HFF-Myc (cell line): ENCODE measurements at places on chromosomes 12 and 14.
A peak's percentile ranks its signal among the peaks of the same experiment; 100 is the strongest.

- no peak for DNase-seq
Measured at GRCh38 chr12:9264546-9264945, 56.4 kb upstream of the PZP start.

DNA sequence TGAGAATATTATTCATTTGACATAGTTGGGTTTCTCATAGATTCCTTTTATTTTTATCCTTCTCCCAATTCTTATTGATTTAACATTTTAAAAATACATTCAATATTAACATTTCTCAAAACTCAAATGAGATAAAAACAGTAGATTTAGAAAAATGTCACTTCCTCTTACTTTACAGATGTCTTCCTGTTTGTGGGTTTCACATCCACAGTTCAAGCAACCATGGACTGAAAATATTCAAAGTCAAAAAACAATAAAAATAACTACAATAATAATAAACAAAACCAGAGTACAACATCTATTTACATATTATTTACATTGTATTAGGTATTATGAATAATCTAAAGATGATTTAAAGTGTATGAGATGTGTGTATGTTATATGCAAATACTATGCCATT, 111.3 kb upstream of the SLC16A7 start:
- no peak for DNase-seq

GRCh38 chr12:3138941-3139511, 61.8 kb downstream of the TSPAN9 start:
- no peak for DNase-seq

DNA sequence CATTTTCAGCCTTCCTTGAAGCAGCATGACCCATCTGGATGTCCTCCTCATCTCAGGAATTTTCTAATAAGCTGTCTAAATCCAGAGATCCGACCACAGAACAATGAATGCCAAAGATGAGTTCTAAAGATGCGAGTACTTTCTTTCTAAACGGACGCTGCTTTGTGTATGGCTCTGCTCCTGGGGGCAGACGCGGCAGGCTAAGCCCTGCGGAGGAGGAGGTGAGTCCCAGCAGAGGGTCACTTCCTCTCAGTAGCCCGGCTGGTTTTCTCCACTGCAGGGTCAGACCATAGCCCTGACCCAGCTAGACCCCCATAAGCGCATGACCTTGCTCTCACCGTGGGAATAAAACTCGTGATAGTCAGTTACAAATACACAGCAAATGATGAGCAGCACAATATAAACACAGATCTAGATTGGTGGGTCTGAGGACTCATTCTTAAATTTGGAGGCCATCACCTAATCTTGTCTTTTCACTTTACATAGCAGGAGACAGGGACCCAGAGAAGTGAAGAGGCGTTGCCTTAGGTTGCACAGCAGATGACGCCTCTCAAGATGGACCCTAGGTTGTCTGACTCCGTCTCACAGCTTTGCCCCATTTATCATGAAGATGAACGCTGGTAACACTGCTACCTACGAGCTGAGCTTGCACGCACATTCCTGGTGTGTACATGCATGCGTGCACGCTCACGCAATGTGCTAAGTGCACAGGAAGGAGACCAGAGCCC, 16.6 kb downstream of the SSH1 start:
- DNase-seq: no peak

DNA sequence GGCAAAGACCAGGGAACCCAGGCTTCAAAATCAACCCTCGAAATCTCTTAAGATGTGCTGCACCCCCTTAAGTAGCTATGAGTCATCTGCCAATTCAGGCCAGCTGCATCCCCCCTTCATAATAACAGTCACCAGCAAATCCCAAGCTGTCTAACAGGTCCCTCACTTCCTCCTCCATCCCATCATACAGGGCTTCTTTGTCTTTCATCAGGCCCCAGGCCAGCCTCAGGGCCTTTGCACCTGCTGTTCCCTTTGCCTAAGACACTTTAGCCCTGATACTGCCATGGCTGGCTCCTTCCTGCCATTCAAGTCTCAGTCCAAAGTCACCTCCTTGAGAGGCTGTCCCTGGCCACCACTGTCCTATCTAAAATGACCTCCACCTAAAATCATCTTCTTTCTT, 4.0 kb downstream of the RASAL1 start:
- DNase-seq: no peak

DNA sequence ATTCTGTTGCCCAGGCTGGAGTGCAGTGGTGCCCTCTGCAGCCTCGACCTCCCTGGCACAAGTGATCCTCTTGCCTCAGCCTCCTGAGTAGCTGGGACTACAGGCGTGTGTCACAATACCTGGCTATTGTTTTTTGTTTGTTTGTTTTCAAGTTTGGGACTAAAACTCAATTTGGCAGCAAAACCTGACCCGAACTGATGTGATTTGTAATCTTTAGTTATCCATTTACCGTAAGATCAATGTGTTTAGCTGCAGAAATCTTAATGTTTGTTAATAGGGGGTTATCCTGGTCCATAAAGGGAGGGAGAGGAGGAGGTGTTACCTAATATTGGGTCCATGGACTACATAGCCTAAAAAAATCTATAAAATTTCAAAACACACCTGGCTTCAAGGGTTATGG, 738 bp upstream of the C1S start:
- DNase-seq: no peak

GRCh38 chr12:106861984-106862916, 87.8 kb downstream of the RIC8B start:
- no peak for DNase-seq

- DNase-seq: no peak
Measured at GRCh38 chr12:12527820-12528296, 34.8 kb downstream of the DUSP16 start.

GRCh38 chr12:59808317-59808910, 212.6 kb downstream of the SLC16A7 start:
- DNase-seq: no peak

DNA sequence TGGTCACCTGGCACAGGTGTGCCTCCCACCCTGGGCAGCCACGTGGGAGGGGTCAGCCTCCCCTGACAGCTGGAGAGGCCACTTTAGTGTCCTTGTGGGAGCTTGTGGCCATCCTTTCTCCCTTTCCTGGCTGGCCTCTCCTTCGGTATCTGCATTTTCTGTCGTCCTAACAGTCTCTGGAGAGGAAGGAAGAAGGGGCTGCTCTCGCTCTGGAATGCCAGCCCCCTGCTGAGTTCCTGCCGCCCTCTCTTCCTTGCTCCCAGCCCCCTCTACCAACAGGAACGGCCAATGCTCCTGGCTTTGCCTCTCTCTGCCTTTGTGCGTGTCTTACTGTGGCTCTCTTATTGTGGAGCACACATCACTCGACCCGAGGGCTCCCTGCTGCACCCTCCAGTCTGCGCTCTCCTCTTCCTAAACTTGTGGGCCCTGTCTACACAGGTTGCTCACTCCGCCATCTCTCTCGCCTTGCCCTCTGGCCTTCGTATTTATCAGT, 70.8 kb downstream of the FBXL14 start:
- no peak for DNase-seq

GRCh38 chr12:92193846-92194245, 48.2 kb upstream of the BTG1 start:
- no peak for DNase-seq

- no peak for DNase-seq
Measured at GRCh38 chr14:92274055-92274454, 48.9 kb upstream of the SLC24A4 start.

GRCh38 chr12:13670285-13670866, 311.0 kb downstream of the GRIN2B start:
- DNase-seq: no peak

GRCh38 chr14:97594306-97594705, 797.1 kb downstream of the VRK1 start:
- no peak for DNase-seq

- DNase-seq: no peak
Measured at GRCh38 chr14:33280646-33281045, 342.0 kb downstream of the NPAS3 start.

GRCh38 chr12:106645074-106645421, 62.2 kb downstream of the RFX4 start:
- no peak for DNase-seq

DNA sequence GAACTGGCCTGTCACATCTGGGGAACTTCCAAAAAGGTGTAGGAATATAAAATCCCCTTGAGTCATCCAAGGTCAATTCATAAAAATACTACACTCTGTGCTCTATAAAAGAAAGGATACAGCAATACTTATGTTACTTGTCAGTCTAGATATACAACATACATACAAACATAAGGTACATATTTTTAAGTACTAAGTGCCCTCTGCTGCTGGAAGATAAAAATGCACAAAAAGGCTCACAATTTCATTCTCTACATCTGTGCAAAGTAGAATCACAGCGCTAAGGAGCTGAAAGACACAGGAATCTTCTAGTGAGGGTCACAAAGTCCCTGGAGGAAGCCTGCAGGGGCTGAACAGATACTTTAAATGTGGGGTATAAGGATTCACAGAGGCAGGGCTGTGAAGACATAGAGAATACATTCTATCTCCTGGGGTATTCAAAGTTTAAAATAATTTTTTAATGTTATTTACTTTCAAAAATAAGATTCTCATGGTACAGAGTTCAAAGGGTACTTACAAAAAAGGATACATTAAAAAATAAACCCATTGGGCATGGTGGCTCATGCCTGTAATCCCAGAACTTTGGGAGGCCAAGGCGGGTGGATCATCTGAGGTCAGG, 10.2 kb upstream of the GOLGA5 start:
- peak; percentile 55 for DNase-seq

DNA sequence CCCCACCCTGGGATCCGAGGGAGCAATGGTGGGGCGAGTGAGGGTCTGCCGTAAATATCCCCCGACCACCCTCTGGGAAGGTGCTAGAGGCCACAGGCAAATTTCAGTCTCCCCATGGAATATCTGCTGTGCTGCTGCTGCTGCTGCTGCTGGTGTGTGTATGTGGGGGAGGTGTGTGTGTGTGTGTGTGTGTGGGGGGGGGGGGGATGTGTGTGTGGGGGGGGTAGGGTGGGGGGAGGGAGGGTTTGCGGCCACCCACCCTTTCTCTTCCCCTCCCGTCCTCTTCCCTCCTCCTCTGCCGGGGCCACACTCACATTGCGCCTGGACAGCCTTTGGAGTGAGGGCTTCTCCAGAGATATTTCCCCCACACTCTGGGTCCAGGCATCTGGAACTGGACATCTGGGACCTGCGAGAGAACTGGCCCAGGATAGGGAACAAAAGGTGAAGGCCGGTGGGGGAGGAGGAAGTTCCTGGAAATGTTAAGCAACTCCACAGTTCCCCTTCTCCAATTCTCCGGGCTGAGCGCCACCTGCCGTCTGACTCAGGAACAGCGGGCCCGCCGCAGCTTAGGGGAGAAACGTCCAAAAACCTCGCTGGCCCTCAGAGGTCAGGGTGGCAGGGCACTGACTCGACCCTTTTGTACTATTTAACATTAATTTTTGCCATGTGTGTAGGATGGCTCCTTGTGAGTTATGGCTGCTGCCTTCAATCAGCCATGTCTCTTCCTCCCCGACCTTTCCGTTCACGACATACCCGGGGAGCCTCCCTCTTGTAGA, at the start of gene C1RL:
TSS of gene C1RL (minus strand) at position 419 of the 776 bp plus-strand sequence. CDS start at position 385, 34 bp downstream.
- peak; percentile 63 for DNase-seq

DNA sequence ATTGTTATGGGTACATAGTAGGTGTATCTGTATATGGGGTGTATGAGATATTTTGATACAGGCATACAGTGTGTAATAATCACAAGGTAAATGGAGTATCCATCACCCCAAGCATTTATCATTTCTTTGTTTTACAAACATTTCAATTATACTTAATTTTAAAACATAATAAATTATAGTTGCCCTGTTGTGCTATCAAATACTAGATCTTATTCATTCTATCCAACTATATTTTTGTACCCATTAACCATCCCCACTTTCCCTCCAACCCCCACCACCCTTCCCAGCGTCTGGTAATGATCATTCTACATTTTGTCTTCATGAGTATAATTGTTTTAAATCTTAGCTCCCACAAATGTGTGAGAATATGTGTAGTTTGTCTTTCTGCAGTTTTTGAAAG, 302.6 kb downstream of the FOXG1 start:
- no peak for DNase-seq

- DNase-seq: no peak
Measured at GRCh38 chr12:112939761-112940381, 1.6 kb downstream of the OAS3 start.

GRCh38 chr14:56274556-56274955, 156.3 kb downstream of the PELI2 start:
- DNase-seq: no peak

DNA sequence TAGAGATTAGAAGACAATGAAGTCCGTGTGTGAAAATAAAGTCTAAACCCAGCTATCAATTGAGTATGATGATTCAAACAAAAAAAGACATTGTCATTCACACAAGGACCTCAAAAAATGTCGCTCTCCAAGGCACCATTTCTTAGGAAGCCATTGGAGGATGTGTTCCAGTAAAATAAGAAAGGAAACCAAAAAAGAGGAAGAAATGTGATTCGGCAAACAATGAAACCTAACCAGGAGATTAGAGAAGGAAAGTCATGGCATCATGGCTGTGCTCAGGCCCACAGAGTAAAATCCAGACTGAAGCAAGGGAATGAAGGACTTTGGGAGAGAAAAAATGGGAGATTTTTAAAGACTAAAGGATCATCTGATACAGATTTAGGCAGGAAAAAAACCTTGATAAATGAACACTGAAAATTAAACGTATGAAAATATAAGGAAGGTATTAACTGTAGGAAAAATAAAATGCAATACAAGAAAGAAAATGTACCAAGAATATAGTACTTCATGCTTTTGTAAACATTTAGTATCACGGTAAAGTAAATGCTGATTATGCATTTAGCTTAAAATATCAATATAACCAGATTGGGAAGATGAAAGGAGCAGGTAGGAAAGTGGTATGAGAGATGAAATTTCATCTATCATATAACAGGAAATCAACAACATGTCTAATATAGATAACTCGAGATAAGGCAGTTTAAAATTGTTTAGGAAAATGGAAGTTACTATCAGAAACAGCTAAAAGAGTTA, 38.2 kb upstream of the MTHFD1 start:
- DNase-seq: no peak

GRCh38 chr12:104486943-104487819, 30.4 kb downstream of the CHST11 start:
- no peak for DNase-seq

GRCh38 chr12:110111476-110112334, 12.5 kb upstream of the IFT81 start:
- DNase-seq: no peak

DNA sequence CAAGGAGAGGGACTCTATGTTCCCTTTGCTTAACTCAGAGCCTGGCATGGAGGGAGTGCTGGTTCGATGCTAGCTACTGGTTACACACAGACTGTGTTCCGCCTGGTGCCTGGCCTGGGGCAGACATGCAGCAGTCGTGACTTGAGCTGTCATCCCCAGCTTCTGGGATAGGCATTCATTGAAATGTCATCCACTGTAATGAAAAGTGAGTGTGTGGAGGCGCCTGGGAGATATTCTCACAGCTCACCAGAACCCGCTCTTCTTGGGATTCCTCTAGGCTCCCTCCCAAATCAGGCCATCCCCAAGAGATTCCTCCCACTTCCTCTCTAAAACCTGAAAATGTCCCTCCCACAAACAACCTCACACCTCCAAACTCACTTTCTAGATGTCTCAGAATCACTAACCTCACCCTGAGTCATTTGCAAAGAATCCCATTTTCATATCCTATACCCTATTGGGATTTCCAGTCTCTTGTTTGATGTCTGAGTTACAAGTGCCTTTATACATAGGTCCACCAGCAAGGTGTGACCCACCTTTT, 82.8 kb downstream of the CRACR2A start:
- DNase-seq: no peak

GRCh38 chr14:58964598-58964928, 223.9 kb upstream of the DAAM1 start:
- no peak for DNase-seq

GRCh38 chr12:53481939-53482586, 17.2 kb downstream of the MAP3K12 start:
- DNase-seq: no peak
